ENCODE measurements at places on chromosomes 6 and 20.
A peak's percentile ranks its signal among the peaks of the same experiment; 100 is the strongest.

DNA sequence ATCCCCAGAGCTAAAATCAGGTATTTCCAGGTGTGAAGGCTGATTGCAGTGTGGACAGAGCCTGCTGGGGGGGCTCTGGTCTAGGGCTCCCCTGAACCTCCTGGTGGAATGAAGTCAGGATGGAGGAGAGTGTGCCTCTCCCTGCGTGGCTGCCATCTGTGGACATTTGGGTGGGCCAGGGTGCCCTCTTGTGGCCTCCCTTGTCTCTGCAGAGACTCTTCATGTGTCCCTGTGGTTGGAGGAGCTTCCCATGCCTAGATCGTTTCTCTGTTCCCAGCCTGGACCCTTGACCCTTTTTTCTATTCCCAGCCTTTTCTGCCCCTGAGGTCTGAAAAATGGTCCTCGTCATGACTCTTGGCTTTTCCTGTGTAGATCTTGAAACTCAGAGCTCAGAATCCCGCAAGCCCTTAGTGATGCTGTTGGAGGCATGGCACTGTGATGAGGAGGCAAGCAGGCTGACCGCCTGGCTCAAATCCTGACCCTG lies 9.9 kb upstream of the PSMF1 start:
- peak; percentile 41 for DNase-seq

- no peak for DNase-seq
Measured at GRCh38 chr6:41443616-41444525, 102.3 kb upstream of the FOXP4 start.

DNA sequence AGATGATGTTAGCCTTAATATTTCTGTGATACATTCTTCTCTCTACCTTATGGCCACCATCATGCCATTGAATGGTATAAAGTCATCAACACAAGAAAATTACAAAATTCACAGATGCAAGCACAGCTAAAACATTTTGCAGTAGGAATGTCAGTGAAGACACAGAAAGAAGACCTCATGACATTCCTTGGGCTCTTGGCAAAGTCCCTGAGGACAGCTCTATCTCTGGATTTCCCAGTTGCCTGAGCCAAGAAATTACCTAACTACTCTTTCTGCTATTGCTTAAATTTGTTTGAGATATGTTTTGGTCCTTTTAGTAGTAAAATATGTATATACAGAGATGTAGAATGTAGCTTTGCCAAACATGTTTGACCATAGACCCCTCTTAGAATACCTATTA lies 201.0 kb upstream of the STXBP5 start:
- DNase-seq = no peak

DNA sequence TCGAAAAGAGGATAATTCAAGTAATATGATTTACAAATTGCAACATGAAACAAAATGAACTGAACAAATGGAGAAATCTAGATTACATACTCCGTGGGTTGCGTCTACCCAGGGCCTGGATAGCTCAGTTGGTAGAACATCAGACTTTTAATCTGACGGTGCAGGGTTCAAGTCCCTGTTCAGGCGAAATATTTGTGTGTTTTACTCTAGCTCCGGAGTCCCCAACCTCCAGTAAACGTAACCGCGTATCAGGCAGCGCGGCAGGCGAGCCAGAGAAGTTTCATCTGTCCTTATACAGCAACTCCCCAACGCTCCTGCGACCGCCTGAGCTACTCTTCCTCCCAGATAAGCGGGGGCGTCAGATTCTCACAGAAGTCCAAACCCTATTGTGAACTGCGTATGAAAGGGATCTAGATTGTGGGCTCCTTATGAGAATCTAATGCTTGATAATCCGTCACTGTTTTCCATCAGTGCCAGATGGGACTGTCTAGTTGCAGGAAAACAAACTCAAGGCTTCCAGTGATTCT lies 176.1 kb downstream of the TRIM27 start:
- DNase-seq = peak; percentile 96

DNA sequence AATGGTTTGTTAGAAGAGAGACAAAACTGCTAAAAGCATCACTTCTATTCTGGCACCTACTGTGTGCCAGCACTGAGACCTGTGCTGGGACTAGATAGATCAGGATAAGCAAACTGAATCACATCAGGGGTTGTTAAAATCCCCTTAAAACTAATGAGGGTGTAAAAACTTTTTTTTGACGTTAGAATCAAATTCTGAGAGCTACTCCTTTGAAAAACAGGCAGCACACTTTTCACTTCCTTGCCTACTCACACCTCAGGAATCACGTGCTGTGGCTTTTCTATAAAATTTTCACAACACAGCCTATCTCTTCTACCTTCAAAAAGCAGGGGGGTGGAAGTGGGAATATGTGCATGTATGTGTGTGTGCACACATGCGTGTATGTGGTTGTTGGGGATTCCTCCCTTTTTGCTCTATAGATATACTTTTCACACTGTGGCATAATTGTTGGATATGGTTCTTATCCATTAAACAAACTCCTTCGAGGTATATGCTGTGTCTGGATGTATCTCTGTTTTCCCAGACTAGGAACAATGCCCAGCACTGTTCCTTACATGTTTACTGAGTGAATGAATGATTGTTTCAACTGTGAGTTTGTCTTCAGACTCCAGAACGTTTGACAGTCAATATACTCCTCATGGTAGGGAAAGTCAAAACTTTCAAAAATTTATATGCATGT lies 105.4 kb downstream of the FYN start:
- DNase-seq = no peak

DNA sequence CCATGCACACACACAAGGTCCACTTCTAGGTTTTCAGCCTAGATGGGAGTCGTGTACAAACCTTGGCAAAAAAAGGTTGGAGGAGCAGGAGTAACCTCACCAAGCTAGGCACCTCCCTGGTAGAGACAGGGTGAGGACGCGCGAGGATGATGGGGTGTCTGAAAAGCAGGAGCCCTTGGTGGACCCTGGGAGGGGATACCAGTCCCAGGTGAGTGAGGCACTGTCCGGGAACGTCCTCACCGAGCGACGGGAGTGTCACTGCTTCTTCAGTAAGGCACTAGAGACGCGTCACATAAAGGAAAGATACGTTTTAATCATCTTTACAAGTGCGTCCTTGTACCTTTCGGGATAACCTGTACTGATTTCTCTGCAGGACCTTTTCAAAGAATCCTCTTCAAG lies 29.4 kb upstream of the ZBP1 start:
- no peak for DNase-seq

DNA sequence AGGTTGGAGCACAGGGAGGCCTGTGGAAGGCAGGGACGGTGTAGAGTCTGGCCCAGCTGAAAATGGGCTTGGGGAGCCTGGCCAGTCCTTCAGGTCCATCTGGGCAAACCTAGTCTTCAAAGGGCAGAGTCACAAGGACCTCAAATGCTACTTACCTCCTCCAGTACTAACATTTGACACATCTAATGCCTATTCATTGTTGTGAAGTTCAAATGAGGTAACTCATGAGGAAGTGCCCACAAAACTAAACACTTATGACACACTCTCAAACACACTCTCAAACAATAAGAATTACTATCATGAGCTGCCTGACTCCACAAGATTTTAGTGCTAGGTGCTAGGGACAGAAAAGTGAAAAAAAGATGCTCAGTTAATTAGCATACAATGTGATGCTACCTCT lies 27.1 kb downstream of the DAAM2 start:
- DNase-seq = no peak

- no peak for DNase-seq
Measured at GRCh38 chr20:58212636-58213035, 15.8 kb downstream of the ANKRD60 start.

DNA sequence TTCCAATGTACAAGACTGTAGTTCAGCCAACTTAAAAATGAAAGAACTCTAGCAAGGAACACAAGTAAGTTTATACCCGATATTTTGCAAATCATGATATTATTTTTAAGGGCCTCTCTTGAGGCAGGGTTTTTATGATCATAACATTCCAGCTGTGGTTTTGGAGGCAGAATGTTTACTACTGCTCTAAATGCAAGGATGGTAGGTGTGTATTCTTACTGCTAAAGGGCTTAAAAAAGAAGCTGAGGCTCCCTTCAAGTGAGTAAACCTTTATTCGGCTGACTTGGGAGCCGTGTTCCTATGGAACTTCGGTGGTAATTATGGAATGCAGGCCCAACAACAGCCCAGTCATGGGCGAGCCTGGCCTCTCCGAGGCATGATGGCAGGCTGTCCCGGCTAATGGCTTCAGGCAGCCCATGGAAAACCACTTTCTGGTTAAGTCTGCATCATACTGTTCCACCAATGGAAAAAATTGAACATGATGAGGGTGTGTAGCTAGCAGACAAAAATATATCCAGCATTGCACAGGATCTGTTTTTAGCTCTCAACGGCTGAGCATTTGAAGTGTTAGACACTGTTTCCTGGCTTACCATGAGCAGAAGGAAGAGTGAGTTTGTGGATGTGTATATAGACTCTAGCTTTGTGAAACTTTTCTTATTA lies 111.5 kb downstream of the TIAM2 start:
- no peak for DNase-seq

DNA sequence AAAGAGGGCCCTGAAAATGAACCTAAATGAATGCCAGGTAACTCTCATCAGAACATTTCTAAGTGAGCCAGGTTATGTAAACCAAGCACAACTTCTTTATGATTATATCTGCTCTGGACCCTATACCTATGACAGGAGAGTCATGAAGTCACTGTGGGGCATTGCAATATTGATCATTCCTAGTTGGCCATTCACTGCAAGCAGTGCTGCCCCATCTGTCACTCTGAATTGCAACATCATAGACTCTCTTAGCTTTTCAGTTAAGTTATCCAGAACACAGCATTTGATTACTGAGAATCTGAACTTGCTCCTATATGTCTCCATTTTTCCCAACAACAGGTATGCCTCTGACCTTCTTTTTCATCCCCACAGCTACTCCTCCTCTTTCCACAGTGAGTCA lies 3.3 kb downstream of the COL21A1 start:
- no peak for DNase-seq

DNA sequence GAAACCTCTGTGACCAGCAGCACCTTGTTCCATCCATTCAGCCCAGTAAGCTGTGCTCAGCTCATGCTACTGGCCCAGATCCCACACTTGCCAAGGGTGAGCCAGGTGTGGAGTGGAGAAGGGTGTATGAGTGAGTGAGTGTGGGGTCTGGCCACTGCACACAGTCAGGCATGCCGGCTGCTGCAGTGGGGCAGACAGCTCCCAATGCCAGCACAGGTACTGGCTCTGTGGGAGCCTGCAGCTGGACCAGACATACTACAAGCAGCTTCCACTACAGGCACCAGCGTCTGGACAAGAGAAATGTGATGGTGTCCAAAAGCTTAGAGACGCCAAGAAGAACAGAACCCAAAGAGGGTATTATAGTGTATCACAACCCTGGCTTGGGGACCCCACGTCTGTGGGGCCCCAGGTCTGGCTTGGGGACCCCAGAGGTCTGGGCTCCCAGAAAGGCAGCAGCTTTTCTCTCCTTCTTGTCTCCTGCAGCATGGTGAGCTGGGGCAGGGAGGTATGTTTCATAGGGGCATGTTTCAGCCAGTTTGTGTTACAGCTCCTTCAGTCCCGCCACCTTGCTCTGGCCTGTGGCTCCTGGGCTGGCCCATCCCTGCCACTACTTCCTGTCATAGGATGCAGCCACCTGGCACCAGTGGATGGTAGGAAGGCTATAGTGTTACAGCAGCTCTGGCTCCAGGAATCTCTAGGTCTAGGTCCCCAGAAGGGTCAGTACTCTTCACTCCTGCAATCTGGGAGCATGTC lies 152.4 kb upstream of the HSF2 start:
- DNase-seq = no peak

GRCh38 chr6:71392276-71392675 lies 103.7 kb downstream of the OGFRL1 start:
- DNase-seq = no peak

DNA sequence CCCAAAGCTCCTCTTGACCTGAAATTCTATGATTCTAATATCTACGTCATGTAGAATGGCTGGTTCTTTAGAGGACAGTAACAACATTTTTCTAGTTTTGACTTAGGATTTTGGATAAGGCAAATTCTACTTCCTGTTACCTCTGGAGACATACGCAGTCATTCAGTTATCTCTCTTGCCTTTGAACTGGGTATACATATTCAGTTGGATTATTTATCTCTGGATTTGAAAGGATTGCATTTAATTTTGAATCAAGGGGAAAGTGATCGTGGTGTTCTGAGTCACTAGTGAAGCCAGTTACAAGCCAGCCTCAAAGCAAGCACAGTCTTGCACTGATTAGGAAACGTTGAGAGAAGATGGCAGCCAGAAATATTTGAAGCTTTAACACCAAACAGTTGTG lies 35.3 kb upstream of the BCAS1 start:
- no peak for DNase-seq

- DNase-seq = no peak
Measured at GRCh38 chr20:23101696-23102406, 15.7 kb upstream of the CD93 start.

DNA sequence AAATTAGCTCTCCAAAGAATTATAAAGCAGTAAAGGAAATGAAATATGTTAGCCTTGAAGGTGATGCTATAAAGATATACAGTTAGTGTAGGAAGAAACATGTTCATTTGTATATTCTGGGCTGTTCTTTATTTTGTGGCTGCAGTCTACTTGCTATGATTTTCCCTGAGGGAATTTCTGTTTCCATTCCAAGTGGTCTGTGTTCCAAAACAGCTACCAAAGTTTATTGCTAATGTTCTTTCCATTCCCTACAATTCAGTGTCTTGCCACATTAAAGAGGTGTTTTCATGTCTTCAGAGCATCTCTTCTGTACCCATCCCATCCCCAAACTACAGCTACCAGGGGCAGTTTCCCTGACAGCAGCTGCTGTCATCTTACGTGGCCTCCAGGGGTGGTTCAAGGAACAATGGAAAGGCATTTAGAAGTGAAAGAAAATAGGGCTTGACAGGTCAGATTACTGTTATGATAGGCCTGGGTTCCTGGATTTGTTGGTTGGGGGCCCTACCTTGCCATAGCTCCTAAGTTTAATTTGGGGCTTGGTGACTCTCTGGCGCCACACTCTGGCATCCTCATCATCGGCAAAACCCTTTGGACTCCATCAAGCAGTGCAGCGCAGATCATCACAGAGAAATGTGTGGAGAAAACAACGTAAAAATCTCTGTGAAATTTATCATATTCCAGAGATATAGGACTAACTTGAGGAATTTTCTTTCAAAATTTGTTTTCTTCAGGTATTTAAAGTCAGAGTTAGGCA lies 33.8 kb upstream of the AIG1 start:
- DNase-seq = no peak
